ENCODE measurements at places on chromosomes 5 and 9.

- no peak for DNase-seq
These were observed 329.5 kb downstream of the DEPDC1B start for GRCh38 chr5:60370508-60370907.

DNA sequence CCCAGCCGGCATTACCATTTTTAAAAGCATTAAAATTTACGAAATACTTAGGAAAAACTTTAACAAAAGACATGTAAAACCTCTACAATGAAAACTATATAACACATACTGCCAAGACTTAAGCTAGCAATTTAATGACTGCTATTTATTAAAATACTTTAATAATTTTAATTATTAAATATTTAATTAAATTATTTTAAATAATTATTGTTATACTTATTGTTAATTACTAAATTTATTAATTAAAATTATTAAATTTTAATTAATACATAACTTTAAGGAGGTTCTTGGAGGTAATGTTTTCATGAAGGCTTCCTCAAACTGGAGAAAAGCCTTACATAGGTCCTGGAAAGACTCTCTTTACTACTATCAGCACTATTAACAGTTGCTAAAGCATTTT is 47.5 kb downstream of the C5orf22 start:
- no peak for DNase-seq

GRCh38 chr9:5392285-5392684 is 45.4 kb downstream of the PLGRKT start:
- DNase-seq: no peak

DNA sequence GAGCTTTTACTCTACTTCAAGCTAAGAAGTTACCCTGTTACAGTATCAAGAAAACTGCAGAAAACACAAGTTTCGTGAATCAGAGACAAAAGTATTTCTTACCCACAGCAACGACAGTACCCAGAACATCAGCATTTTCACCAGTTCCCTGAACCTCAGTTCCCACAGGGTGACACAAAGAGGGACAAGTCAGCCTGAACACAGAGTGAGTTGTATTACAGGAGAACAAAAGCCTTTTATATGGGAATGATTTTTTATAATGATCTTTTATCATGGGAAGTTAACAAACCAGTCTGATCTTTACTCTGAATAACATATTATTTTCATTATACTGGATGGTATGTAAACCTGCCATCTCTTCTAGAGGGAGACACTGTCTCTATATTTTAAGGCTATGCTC is 139.0 kb upstream of the ITGA1 start:
- peak; percentile 91 for DNase-seq

DNA sequence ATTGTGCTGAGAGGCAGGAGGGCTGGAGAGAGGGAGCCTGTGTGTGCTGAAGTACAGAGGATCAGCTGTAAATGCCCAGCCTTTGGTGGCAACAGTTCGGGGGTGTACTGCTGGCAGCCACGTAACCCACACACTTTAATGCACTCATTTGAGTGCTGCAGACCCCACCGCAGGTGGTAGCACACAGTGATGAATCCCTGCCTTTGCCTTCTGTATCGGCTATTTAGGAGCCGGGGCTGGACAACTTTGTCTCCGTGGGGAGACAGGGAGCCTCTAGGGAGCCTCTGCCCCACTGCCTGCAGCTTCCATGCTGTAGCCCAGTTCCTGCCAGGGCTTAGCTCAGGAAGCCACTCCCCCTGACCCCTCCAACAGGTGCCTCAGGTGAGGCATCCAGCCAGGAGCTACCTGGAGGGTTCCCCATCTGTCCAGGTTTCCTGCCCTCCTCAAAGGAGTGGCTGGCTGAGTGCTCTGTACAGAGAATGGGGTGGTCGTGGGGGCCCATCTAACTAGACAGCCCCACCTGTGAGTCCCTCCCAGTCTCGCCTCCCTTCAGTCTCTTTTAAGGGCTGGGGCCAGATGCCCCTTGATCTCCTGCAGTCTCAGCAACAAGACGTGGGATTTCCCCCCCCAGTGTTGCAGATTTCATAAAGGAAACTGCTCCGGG is 44.5 kb downstream of the SECISBP2 start:
- no peak for DNase-seq

GRCh38 chr5:150593996-150594395 is 46.5 kb upstream of the SYNPO start:
- peak; percentile 12 for DNase-seq

DNA sequence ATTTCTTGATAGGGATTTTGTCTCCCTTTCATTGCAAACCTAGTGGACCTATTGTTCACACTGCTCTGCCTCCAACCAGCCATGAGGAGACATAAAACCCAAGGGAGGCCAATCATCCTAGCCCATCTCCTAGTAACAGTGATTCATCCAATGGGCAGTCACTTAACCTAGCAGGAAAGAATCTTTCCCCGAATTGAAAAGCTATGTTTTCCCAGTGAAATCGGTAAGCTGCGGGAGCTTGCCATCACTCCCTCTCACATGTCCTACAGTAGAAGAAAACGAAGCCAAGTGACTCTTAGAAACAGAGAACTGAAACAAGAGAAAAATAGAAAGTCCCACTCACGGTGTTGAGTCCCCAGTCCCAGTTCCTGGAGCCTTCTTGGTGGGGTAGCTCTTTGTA is 123.3 kb downstream of the SUSD1 start:
- peak; percentile 68 for DNase-seq

DNA sequence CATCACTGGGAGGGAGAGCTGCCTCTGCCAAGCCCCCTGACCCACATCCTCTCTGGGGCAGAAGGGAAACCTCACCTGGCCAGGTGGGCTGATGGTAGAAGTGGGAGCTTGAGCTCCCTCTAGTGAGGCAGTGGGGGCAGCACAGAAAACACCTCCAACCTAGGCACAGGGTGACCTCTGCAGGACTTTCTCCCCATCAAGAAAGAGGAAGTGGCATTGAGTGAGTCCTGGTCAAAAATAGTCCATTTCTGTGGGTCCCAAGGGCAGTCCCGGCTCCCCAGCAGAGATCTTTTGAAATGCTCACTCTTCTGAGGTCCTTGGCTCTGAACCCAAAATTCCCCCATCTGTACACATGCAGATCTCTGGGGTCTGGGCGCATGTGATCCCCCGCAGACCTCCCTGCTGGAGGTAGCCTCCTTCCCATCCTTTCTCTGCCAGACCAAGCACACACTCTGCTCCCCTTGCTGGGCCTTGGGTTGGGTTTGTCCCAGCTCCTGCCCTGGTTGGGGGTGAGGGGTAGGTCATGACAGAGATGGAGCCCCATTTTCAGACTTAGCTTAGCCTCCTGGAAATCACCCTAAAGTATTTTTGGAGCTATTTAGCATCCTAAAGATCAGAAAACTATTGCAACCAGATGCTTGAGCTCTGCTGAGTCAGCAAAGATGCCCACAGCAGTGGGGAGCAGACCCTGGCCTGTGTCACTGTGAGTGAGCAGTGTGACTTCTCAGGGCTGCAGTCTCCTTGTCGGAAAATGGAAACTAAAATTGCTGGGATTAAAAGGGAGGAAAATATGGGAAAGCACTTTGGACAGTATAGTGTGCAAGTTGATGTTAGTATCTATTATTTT is 41.6 kb upstream of the LCP2 start:
- DNase-seq: no peak

DNA sequence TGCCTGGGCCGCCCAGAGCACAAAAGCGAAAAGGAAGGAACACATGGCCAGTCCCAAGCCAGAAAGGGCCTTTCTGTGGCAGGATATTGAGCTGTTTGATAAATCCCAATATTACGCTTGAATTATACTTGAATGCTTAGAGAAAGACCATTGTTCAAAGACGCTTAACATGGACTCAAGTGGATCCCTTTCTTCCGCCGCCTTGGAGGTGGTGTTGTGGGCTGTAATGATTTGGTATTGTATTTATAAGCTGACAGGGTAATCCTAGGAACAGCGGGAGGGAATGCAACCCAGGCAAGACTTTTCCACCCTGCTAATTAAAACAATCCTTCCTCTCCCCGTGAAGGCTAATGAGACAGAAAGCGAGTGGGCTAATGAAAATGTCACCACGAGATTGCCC is 24.9 kb downstream of the CFAP77 start:
- DNase-seq: no peak

GRCh38 chr9:94911211-94911610 is 184.7 kb downstream of the AOPEP start:
- peak; percentile 73 for DNase-seq

GRCh38 chr5:178309271-178310013 is 76.8 kb upstream of the PHYKPL start:
- no peak for DNase-seq

DNA sequence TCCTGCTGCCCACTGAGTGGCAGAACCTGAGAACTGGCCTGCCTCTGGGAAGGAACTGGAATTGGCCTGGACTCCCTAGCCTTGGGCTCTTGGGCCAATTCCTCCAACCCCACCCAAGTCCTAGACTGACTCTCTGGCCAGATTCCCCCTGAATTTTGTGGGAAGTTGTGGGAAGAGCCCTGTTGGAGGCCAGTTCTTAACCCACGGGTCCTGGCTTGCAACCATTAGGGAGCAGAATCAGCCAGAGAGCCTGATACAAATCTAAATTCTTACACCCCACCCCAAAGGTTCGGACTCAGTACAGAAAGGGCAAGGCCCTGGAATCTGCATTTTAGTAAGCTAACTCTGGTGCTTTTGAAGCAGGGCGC is 125.3 kb upstream of the SLC25A48 start:
- no peak for DNase-seq

- DNase-seq: no peak
These were observed 67.2 kb upstream of the TSLP start for GRCh38 chr5:111004291-111004690.

GRCh38 chr9:25677301-25678146 is 720 bp downstream of the TUSC1 start:
- peak; percentile 71 for DNase-seq

- no peak for DNase-seq
These were observed 177.6 kb downstream of the MUSK start for GRCh38 chr9:110846215-110846614.

- DNase-seq: peak; percentile 17
These were observed 204.4 kb upstream of the TRIM32 start for GRCh38 chr9:116482740-116483139.

DNA sequence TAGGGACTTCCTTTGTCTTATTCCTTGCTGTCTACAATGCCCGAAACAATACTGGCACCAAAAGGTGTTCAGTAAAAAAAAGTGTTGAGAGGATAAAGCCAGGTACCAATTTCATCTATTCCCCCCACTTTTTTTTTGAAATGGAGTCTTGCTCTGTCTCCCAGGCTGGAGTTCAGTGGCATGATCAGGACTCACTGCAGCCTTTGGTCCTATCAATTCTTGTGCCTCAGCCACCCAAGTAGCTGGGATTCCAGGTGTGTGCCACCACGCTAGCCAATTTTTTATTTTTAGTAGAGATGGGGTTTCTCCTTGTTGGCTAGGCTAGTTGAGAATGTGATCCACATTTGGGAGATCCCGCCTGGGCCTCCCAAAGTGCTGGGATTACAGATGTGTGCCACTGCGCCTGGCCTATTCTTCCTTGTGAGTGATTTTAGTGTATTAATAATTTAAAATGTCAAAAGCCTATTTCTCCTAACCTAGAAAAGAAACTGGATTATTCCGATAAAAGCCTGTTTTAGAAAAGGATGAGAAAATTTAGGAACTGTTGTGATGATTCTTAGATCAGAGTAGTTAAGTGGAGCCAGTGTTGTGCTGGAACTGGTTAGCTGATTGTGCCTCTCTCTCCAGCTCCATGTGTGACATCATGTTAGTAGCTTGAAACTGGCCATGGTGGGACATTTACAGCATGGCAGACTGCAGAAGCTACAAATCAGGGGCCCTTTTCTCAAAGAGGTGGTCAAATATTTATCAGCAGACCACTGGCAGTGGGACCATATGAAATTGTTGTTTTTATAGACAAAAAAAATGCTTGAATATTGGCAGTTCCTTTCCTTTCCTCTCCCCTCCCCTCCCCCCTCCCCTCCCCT is 14.3 kb downstream of the CDC42SE2 start:
- no peak for DNase-seq

DNA sequence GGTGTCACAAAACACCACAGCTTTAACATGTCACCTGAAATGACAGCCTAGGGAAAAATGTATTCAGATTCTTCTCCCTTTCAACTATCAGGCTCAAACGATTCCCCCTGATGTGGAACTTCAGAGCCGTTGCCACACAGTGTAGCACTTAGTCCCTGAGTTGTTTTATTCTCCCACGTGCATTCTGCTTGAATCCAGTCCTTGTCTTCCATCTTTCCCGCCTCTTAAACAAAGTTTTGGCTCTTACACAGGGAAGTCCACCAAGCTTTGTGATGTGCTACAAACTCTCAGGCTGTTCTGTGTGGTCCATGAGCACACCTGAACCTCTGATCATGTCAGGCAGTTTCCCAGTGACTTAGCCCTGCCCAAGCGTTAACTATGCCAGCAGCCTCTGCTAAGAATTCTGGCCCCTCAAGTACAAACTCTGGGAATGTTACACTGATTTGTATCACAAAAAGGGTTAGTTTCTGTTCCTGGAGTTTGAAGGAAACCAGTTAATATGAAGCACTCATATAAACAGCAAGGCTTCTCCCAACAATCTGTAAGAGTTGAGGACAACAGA is 45.8 kb upstream of the RNF38 start:
- no peak for DNase-seq

DNA sequence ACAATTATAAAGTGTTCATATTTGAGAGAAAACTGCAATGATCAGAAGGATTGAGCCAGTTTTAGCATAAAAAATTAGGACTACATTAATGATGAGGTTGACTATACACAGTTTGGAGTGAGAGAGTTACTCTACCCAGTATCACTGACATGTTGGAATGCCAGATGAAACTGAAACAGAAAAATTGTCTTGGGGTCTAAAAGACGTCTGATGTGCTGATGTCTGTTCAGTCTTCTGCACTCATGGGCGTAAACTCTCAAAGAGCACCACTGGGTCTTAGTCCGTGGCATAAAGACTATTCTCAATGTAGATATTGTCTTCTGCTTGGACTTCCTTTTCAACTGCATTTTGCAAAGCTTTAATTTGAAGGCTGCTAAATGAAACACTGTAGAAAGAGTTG is 29.5 kb downstream of the HAVCR1 start:
- DNase-seq: no peak

- DNase-seq: no peak
These were observed 378.7 kb downstream of the ENC1 start for GRCh38 chr5:74261866-74262265.

GRCh38 chr5:44539602-44539919 is 150.3 kb upstream of the FGF10 start:
- DNase-seq: no peak

DNA sequence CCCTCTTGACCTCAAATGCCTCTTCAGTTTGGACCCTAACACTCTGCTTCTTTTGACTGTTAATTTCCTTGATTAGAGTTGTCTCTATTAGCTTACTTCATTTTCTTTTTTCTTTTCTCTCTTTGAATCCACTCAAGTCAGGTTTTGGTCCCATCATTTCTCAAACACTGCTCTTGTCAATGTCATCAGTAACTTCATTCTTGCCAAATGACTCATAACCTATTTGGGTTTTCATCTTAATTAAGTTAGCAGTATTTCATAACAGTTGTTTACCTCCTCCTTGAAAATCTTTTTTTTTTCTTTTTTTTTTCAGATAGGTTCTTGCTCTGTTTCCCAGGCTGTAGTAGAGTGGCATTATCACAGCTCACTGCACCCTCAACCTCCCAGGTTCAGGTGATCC is 119.6 kb downstream of the PARP8 start:
- no peak for DNase-seq

- DNase-seq: no peak
These were observed 24.1 kb downstream of the SARDH start for GRCh38 chr9:133713960-133714495.

Measured in pons (tissue), 1 donor.